Muscle of arm (tissue), 14 donors: ENCODE measurements at places on chromosomes 2 and 18.

DNA sequence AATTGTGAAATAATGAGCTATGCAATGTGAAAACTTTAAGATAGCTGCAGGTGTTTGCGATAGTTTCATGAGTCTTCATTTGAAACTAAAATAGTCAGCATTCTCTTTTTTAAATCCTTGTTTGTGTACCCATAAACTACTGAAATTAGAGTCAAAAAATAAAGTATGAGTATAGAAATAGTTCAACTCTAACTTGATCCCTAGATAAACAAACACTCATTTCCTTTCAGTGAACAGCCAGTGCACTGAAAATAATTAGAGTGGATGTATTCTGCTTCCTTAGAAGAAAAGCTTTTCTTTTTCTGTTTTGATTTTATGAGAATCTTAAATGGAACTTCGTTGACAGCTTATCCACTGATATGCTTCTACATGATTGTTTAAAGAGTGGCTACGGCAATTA, 1033.4 kb downstream of the SOCS6 start:
- DNase-seq, result no peak

GRCh38 chr2:133760376-133760775, 192.1 kb upstream of the NCKAP5 start:
- no peak for DNase-seq

DNA sequence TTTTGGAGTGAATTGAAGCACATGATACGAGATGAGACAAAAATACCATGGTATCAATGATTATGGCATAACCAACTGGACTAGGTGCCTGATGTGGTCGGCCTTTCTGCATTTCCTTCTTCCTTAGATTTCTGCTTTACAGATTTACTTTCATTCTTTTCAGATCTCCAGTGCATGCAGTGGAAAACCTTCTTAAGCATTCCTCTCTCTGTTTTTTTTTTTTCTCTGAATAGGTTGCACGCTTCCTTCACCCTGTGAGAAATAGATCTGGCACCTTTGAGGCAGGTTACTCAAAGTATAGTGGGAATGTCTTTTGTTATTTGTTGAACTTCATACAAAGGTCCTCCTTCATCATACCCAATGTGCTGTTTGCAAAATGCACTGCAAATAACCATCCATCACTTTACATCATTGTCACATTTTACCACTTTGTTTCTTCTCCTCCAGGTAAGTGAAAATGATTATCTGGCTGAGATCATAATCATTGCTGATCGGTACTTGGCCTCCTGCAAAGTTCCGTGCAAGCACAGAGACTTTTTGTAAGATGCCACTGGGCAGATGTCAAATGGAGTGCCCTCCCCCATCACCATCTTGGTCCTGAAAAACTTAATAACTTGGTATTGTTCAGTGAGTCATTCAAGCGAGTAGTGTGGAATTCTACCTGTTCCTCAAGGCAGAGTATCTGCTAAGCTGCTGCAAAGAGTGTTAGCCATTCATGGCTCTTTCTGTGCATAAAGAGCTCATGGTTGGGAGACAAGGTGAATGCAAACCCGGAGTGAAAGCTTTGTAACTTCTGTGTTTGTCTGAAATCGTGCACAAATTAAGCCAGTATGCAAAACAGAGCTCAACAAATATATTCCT, 30.0 kb upstream of the KLHL14 start:
- no peak for DNase-seq

DNA sequence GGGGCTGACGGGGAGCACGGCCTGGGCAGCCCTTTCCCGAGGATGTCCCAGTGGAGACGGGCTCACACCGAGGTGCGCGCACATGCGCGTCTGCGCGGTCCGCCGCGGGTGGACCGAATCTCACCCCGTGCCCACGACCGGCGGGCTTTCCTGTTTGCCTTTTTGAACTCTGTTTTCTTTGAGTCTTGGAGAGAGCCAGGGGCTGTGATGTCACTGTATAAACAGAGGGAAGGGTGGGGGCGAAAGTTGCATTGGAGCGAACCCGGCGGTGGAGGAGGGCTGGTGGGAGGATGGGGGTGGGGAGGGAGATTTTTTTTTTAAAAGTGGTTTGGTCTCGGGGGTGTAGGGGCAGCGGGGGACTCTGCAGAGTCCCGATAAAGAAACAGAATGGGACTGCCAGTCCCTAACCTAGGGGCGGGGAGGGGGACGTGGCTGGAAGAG, 141.2 kb upstream of the CTAGE1 start:
- peak; percentile 34 for DNase-seq

DNA sequence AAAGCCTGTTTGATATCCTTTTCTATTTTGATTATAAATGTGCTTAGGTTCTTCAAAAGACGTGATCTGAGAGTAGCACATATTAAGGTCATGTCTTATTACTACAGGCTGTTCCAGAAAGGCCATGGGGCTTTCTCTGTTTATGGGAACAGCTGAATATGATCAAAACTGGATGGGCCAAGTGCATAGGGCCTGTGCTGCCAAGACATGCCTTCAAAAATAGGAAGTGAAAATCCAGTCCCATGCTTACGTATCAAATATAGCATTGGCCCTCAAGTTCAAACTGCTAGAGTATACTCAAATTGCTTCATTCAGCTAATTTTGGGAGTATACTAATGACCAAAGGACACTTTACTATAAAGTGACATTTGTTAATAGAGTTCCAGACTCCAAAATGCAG, 24.1 kb downstream of the SLC25A52 start:
- no peak for DNase-seq

DNA sequence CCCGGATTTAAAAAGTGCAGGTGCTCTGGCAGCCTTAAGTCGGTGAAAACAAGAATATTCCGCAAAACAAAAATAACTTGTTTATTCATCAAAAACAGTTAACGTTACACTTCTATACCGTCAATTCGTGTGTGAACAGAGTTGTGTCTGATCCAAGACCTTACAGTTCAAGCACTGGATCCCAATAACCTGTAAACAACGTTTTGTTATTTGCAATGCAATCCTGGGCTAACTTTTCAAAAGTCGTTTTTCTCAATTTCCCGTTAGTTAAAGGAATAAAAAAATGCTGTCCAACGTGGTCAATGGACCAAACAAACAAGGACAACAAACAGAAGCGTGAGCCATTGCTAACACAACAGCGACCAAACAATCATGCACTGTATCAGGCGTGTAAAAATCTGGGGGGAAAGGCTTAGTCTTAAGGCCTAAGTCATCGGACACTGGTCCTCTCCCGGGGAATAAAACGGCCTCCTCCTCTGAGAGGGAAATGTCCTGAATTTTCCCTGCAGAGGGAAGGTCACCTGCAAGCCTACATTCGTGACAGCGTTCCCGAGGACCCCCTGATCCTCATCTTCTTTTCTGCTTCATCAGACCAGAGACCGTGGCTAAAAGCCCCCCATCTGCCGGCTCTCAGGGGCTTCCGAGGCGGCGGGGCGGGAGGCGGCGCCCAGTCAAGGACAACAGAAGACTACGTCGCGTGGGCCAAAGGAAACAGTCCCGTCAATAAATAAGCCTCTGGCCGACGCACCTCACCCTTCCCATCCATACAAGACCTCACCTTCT, 490 bp downstream of the NDUFS1 start:
- no peak for DNase-seq

- DNase-seq, result no peak
Measured at GRCh38 chr18:28425886-28426285, 249.0 kb upstream of the CDH2 start.

DNA sequence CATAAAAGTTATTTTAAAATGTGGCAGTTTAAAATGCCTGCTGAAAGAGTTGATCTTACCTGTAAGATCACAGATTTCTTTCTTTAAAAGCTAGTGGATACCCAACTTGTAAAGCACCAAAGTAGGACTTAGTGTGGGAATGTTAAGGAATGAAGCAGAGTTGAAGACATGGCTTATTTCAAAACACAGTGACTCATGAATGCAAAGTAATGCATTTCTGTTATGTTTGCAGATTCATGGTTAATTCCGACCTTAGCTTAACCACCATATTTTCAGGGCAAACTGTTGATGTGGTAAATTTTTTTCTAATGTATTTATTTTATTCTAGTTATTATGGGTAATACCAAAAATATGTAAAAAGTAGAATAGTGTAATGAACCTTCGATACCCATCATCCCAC, 206.8 kb upstream of the FOSL2 start:
- DNase-seq, result no peak

DNA sequence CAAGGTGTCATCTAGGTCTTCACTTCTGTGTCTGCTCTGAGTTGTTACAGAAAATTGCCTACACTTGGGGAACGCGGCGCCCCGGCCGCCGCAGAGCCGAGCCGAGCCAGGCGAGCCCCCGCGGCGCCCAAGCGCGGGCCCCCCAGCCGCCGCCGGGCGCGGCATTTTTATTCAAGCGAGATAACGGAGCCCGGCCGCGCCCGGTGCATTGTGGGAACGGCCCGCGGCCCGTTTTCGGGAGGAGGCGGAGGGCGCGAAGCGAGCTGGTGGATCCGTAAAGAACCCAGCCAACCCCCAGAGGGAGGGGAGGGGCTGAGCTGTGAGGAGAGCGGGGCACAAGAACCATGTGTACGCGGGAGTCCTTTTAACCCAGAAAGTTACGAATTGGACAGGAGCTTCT, 191.8 kb downstream of the FTCDNL1 start:
- DNase-seq, result peak; percentile 27

- no peak for DNase-seq
Measured at GRCh38 chr2:30505500-30506180, 58.6 kb downstream of the LCLAT1 start.

GRCh38 chr2:66789741-66790140, 354.8 kb downstream of the MEIS1 start:
- no peak for DNase-seq

GRCh38 chr2:10884574-10884975, 27.2 kb upstream of the KCNF1 start:
- no peak for DNase-seq

- no peak for DNase-seq
Measured at GRCh38 chr2:173898178-173898668, 67.0 kb downstream of the SP3 start.

DNA sequence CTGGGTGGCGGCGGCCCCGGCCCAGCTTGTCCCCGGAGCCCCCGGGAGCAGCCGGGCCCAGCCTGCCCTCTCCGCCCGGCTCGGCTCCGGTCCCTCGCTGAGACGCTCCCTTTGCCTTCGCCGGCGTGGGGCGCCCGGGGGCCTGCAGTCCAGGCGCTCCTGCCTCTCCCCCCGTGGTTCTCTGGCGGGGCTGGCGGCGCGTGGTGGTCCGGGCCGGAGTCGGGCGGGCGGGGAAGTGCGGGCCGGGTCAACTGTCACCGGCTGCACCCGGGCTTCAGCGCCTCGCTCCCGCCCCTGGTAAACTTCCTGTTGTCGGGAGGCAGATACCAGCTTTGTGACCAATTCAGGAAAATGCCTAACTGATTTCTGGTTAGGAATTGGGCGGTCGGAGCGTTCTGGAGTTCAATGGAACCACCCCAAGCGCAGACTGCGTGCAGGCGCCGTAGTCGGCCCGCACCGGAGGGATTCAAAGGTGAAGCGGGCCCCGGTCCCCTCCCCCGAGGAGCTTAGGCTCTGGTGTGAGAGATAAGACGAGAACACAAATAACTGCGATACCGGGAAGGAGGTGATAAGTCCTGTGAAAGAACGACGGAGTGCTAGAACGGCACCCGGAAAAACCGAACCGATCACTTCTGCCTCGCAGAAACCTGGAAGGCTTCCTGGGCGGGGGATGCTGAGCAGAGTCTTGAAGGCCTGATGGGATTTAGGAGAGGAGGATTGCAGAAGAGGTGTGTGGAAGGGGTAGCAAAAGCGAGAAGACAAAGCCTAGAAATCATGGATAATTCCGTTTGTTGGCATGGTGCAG, 891 bp downstream of the CAB39 start:
- no peak for DNase-seq

DNA sequence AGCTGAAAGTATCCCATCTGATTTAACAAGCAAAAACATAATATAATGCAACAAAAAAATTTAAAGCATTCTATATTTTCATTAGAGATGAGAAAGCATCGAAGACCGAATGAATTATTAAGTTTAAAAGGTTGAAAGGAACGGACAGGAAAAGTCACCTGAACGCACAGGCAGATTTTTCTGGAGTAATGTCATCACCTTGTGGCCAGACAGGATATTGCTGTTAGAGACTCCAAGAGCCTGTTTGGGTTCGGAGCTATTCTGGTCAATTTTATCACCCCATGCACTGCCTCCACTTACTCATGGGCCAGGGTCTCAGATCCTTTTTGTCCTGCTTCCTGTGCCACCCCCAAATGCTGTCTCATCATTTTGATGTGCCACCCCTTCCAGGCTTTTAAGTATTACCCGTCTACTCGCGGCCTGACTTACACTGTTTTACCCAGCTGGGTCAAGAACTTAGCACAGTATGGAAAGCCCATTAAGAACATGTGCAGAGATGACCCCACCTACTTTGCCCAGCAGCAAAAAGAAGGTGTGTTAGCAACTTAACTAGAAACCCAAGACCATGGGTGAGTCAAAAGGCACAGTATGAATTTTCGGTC, 27.3 kb downstream of the GKN2 start:
- DNase-seq, result peak; percentile 40

DNA sequence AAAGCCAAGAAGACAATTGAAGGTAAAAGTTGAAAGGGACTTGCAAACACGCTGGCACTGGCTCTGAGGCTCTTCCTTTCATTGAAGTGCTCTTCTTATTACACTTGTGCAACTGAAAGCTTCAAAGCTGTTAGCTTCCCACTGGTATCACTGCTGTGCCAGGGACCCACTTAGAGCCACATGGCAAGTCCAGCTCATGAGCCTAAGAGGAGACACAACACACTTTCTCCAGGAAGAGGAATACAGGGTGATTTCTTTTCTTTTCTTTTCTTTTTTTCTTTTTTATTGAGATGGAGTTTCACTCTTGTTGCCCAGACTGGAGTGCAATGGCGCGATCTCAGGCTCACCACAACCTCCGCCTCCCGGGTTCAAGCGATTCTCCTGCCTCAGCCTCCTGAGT, 218.2 kb downstream of the ATAD2B start:
- no peak for DNase-seq

DNA sequence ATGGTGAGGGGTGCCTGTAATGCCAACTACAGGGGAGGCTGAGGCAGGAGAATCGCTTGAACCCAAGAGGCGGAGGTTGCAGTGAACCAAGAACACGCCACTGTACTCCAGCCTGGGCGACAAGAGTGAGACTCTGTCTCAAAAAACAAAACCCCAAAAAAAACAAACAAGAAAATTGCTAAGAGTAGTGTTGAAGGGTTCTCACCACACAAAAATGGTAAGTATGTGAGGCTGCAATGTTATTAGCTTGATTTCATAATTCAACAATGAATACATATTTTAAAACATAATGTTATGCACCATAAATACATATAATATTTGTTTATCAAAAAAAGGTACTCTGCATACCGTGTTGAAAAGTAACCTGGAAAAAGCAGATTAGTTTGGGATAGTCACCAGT, 45.8 kb downstream of the PSMG2 start:
- no peak for DNase-seq

GRCh38 chr2:168585700-168586099, 129.6 kb downstream of the CERS6 start:
- DNase-seq, result no peak

GRCh38 chr2:38128653-38129052, 52.7 kb upstream of the CYP1B1 start:
- DNase-seq, result no peak

DNA sequence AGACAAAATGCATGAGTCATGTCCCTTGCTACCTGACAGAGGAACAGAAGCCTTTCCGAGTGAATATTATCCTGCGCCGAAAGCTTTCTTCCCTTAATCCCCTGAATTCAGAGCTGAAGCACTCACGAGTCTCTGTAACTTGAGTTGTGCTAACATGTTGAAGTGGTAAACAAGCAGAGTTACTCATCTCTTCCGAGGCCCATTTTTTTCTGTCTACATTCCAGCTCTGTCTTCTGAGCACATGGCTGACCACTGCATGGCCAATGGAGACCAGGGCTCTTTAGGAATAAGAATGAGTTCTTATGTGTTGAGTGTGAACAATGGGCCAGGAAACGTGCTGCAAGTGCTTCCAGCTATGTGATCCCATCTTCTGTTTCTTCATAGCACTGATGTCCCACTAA, 73.1 kb upstream of the PID1 start:
- no peak for DNase-seq

- DNase-seq, result no peak
Measured at GRCh38 chr2:152075461-152076050, 23.3 kb downstream of the CACNB4 start.
